Urinary bladder (tissue), 4 donors: ENCODE measurements at places on chromosomes 7 and 10. TPM values are rescaled to one million over a fixed set of nuclear protein-coding genes. Genes with fewer than 3 reads are reported as not detected.

Gene TAS2R3
- 7.5 TPM for total RNA-seq

- DNase-seq = no peak
Observed at GRCh38 chr10:106474876-106475275, 689.6 kb downstream of the SORCS1 start.

- no peak for DNase-seq
Observed at GRCh38 chr10:77027576-77027975, 610.0 kb downstream of the KCNMA1 start.

- DNase-seq = no peak
Observed at GRCh38 chr7:80729591-80730320, 91.3 kb downstream of the CD36 start.

Gene CELF2
- 52.7 TPM for total RNA-seq

GRCh38 chr10:76017733-76018433 lies 586.5 kb downstream of the LRMDA start:
- no peak for DNase-seq

Gene MMS19
- 49.0 TPM for total RNA-seq

GRCh38 chr7:36602934-36603887 lies 121.1 kb downstream of the AOAH start:
- DNase-seq = no peak

- no peak for DNase-seq
Observed at GRCh38 chr10:55215699-55216098, 414.7 kb upstream of the PCDH15 start.

Gene SUV39H2
- total RNA-seq = 24.0 TPM
